GM23338 (cell line): ENCODE measurements at places on chromosomes 7 and 10. TPM values are rescaled to one million over a fixed set of nuclear protein-coding genes. Genes with fewer than 3 reads are reported as not detected.
A peak's percentile ranks its signal among the peaks of the same experiment; 100 is the strongest.

The OR13A1 gene
- total RNA-seq: 0.12 TPM in 1 of 2 replicates, not detected in the other

The ADAM12 gene
- 0.16 and 0.87 TPM in 2 replicates for total RNA-seq

The NUTM2E gene
- total RNA-seq: 0.12 TPM in 1 of 2 replicates, not detected in the other

The TAS2R41 gene
- total RNA-seq: 1.2 and 2.9 TPM in 2 replicates

The ZNF511 gene
- total RNA-seq: 41.0 and 41.3 TPM in 2 replicates

The FAM25G gene
- total RNA-seq: not detected in 2 replicates

GRCh38 chr10:16491933-16492332, 29.7 kb downstream of the C1QL3 start:
- no peaks in the 10 kb centered on the region for H3K27me3 ChIP-seq
- no peak for DNase-seq
- H3K27ac ChIP-seq: no peak overlapping the region
- no peak overlapping the region for H3K4me3 ChIP-seq

GRCh38 chr10:78375854-78376785, 342.5 kb downstream of the RPS24 start:
- no peaks in the 10 kb centered on the region for H3K4me1 ChIP-seq
- no peaks in the 10 kb centered on the region for H3K36me3 ChIP-seq
- no peak overlapping the region for H3K27ac ChIP-seq
- H3K4me3 ChIP-seq: no peak overlapping the region
- DNase-seq: peak; percentile 21

DNA sequence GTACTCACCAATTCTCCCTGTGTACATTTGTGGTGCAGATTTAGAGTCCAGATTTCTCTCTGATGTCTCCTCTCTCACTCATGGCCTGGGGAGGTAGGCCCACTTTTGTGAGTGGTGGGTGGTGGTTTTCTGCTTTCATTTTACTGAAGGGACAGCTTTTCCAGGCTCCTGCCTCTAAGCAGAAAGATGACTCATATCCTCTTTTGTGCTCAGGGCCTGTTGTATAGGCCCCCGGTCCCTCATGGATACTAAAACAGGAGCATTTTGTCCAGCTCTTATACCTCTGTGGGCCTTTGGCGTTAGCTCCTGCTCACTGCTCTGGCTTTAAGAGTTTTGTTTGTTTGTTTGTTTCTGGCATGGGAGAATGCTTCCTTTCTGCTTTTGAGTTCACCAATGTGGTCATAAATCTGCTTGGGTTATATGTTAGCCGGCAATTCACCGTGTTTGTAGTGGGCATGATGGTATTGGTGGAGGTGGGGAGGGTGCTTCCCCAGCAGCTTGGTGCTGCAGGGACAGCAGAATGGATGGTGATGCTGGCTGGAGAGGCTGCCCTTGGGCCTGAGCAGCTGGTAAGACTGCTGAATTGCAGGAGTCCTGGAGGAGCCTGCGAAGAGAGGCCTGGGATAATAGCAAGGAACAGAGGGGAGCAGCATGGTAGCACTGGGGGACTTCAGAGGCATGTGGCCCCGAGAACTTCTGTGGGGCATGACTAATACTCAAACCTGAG, 468.7 kb downstream of the RPS24 start:
- no peaks in the 10 kb centered on the region for H3K27me3 ChIP-seq
- DNase-seq: no peak
- no peak overlapping the region for H3K27ac ChIP-seq
- no peak overlapping the region for H3K4me3 ChIP-seq
- no peaks in the 10 kb centered on the region for H3K36me3 ChIP-seq

DNA sequence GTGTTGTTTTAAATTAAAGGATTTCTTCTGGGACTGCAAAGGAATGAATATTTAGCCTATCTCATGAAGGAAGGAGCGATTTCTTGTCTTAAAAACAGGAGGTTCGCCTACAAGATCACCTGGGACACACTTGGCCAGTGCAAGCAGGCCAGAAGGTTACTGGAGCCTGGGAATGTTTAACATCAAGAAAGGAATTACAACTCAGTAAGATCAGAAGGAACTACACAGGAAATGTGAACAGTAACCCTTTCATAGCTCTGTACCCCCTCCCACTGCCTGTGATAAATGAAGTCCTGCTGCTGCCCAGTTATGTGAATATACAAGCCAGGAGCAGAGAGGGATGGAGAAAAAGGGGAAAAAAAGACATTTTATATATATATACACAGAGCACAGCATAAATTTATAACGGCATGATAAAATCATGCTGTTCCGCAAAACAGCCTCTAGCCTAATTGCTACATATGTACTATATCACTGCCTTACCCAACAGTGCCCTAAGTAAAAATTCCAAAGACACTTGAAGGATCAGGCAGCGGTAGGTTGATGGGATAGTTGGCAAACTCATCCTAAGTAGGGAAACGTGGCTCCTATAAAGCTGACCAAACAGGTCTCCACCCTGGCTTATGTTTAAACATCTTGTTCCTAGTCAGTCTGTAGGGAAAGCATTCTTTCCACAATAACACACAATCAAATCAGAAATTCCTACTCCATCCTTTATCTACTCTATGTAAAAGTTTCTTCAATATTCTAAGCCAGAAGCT, 63.8 kb downstream of the ZNF438 start:
- H3K36me3 ChIP-seq: no peaks in the 10 kb centered on the region
- DNase-seq: no peak
- no peak overlapping the region for H3K27ac ChIP-seq
- H3K27me3 ChIP-seq: no peaks in the 10 kb centered on the region
- no peaks in the 10 kb centered on the region for H3K4me1 ChIP-seq

GRCh38 chr10:11605807-11606408, 5.5 kb downstream of the USP6NL start:
- peak overlapping the region; percentile 21; the same call in 1 of the 2 replicates for H3K27ac ChIP-seq
- no peaks in the 10 kb centered on the region for H3K36me3 ChIP-seq
- H3K4me3 ChIP-seq: no peak overlapping the region
- no peak for DNase-seq
- no peaks in the 10 kb centered on the region for H3K27me3 ChIP-seq

- no peaks in the 10 kb centered on the region for H3K4me1 ChIP-seq
- no peak overlapping the region for H3K4me3 ChIP-seq
These were observed 219.9 kb downstream of the DKK1 start for GRCh38 chr10:52533986-52534385.

DNA sequence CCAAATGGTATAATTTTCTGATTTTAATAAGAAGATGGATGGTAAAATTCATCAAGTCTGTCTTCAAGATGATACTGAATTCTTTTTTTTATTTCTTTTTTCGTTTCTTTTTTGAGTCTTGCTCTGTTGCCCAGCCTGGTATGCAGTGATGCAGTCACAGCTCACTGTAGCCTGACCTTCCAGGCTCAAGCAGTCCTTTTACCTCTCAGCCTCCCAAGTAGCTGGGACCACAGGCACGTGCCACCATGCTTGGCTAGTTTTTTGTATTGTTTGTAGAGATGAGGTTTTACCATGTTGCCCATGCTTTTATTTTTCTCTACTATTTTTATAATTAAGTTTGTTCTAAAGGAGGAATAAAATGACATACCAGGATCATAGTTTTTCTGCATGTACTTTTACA, 52.1 kb upstream of the HELLS start:
- no peaks in the 10 kb centered on the region for H3K36me3 ChIP-seq
- no peak overlapping the region for H3K4me3 ChIP-seq
- no peaks in the 10 kb centered on the region for H3K4me1 ChIP-seq
- DNase-seq: no peak
- H3K27me3 ChIP-seq: no peaks in the 10 kb centered on the region
- no peak overlapping the region for H3K27ac ChIP-seq

DNA sequence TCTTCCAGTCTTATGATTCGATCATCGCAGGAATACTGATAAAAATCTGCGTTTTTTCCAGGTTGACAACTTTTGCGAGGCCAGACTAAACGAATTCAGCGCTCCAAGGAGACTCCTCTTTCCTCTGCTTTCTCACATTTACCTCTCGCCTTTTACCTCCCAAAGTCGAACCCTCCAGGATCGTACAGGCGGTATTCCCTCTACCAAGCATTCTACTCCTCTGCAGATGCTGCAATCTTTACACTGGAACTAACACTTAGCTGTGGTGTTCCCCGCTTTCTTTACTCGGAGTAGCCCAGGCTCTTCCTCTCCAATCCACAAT, 449 bp downstream of the NUDT5 start:
- peaks cover 15% of the 10 kb centered on the region; the same call in 1 of the 2 replicates for H3K36me3 ChIP-seq
- peaks cover 12% of the 10 kb centered on the region for H3K4me1 ChIP-seq
- DNase-seq: no peak
- H3K4me3 ChIP-seq: peak overlapping the region; percentile 79

- H3K27me3 ChIP-seq: no peaks in the 10 kb centered on the region
- H3K4me3 ChIP-seq: no peak overlapping the region
- no peaks in the 10 kb centered on the region for H3K36me3 ChIP-seq
- DNase-seq: no peak
- no peak overlapping the region for H3K27ac ChIP-seq
- H3K4me1 ChIP-seq: peaks cover 5% of the 10 kb centered on the region; the same call in 1 of the 2 replicates
These were observed 98.9 kb downstream of the LRMDA start for GRCh38 chr10:75530299-75530698.

- no peaks in the 10 kb centered on the region for H3K36me3 ChIP-seq
- H3K4me1 ChIP-seq: peaks cover 8% of the 10 kb centered on the region; the same call in 1 of the 2 replicates
- no peak overlapping the region for H3K4me3 ChIP-seq
- no peak for DNase-seq
These were observed 41.4 kb upstream of the AP5Z1 start for GRCh38 chr7:4733936-4734528.

GRCh38 chr7:106485919-106486318, 175.0 kb downstream of the CCDC71L start:
- no peak for DNase-seq
- no peaks in the 10 kb centered on the region for H3K27me3 ChIP-seq
- no peaks in the 10 kb centered on the region for H3K36me3 ChIP-seq
- H3K27ac ChIP-seq: no peak overlapping the region
- H3K4me3 ChIP-seq: no peak overlapping the region

- H3K4me3 ChIP-seq: no peak overlapping the region
- H3K4me1 ChIP-seq: no peaks in the 10 kb centered on the region
- no peaks in the 10 kb centered on the region for H3K36me3 ChIP-seq
- DNase-seq: no peak
- no peaks in the 10 kb centered on the region for H3K27me3 ChIP-seq
- no peak overlapping the region for H3K27ac ChIP-seq
These were observed 142.2 kb downstream of the ATXN7L1 start for GRCh38 chr7:105734233-105734632.

GRCh38 chr7:105298439-105298894, 90.3 kb downstream of the SRPK2 start:
- peaks cover 13% of the 10 kb centered on the region for H3K4me1 ChIP-seq
- H3K36me3 ChIP-seq: peaks cover 5% of the 10 kb centered on the region; the same call in 1 of the 2 replicates
- H3K4me3 ChIP-seq: no peak overlapping the region
- H3K27ac ChIP-seq: no peak overlapping the region

GRCh38 chr10:17190602-17191001, 10.9 kb downstream of the TRDMT1 start:
- no peaks in the 10 kb centered on the region for H3K36me3 ChIP-seq
- no peak overlapping the region for H3K4me3 ChIP-seq
- no peak for DNase-seq
- H3K27ac ChIP-seq: no peak overlapping the region
- no peaks in the 10 kb centered on the region; the same call in 1 of the 2 replicates for H3K4me1 ChIP-seq
- no peaks in the 10 kb centered on the region for H3K27me3 ChIP-seq

- no peaks in the 10 kb centered on the region for H3K36me3 ChIP-seq
- DNase-seq: no peak
- H3K4me1 ChIP-seq: no peaks in the 10 kb centered on the region
- no peak overlapping the region for H3K4me3 ChIP-seq
These were observed 28.9 kb upstream of the PCBD1 start for GRCh38 chr10:70917226-70917625.

DNA sequence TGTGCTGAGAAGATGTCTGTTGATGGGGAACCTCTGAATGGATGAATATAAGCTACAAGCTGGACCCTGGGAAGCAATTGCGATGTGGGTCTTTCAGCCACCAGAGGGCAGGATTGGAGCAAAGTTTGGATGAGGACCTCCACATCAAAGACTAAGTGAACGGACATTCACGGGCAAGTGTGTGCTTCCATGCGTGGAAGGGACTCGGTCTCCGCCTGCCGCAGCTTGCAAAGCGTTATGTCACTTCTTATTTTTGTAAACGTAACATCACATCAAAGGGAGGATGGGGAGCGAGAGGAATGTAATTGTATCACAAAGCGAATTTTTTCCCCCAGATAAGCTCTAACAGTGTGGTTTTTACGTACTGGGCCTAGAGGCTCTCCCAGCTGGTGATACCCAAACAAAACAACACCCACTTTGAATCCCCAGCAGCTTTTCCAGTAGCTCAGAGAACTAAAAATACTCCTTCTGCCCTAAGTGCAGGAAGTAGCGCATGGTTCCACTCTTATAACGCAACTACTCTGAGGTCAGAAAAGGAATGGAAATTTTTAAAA, 65.0 kb downstream of the VWA2 start:
- H3K36me3 ChIP-seq: no peaks in the 10 kb centered on the region
- peak overlapping the region; percentile 69 for H3K4me3 ChIP-seq
- H3K27ac ChIP-seq: no peak overlapping the region
- peak; percentile 85 for DNase-seq
- H3K27me3 ChIP-seq: no peaks in the 10 kb centered on the region

GRCh38 chr7:13827716-13828115, 161.8 kb downstream of the ETV1 start:
- no peaks in the 10 kb centered on the region for H3K36me3 ChIP-seq
- H3K27ac ChIP-seq: no peak overlapping the region
- H3K27me3 ChIP-seq: no peaks in the 10 kb centered on the region

- no peaks in the 10 kb centered on the region for H3K27me3 ChIP-seq
- H3K4me1 ChIP-seq: no peaks in the 10 kb centered on the region
- no peaks in the 10 kb centered on the region for H3K36me3 ChIP-seq
- DNase-seq: no peak
- no peak overlapping the region for H3K27ac ChIP-seq
These were observed 25.0 kb downstream of the MAPK8 start for GRCh38 chr10:48331436-48331835.

GRCh38 chr10:72688208-72688651, 3.7 kb upstream of the MCU start:
- no peaks in the 10 kb centered on the region for H3K27me3 ChIP-seq
- no peak for DNase-seq
- no peak overlapping the region for H3K4me3 ChIP-seq
- H3K4me1 ChIP-seq: peaks cover 2% of the 10 kb centered on the region; the same call in 1 of the 2 replicates

DNA sequence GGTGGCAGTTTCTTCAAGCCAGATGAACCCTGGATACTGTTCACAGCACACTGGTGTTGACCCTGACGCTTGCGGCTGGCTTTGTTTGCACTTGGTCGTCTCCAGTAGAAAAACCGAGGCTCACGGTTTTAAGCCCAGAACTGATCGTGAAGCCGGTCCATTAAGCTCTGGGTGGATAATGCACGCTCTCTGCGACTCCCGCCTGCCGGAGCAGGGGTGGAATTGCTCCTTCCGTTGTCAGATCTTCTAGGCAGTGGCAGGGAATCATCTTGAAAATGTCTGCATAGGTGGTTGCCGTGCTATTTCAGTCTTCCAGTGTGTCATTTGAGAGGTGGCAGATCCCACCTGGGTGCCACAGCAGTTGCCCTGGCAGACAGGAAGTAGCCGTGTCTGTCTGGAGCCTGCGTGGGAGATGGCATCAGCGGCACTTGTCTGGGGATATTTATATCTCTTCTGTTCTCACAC, 35.9 kb upstream of the AP5Z1 start:
- no peak overlapping the region for H3K4me3 ChIP-seq
- H3K27ac ChIP-seq: 0 out of 2 replicates have a peak overlapping the region, but pooled peaks have one; percentile 42
- H3K27me3 ChIP-seq: peaks cover 22% of the 10 kb centered on the region
- no peak for DNase-seq
- peaks cover 20% of the 10 kb centered on the region for H3K4me1 ChIP-seq

- no peaks in the 10 kb centered on the region for H3K4me1 ChIP-seq
- no peak for DNase-seq
- no peak overlapping the region for H3K4me3 ChIP-seq
- H3K27me3 ChIP-seq: no peaks in the 10 kb centered on the region
- peaks cover 42% of the 10 kb centered on the region for H3K36me3 ChIP-seq
These were observed 7.5 kb downstream of the RBAK start for GRCh38 chr7:5053175-5053574.
